ENCODE measurements at places on chromosomes 12 and 14. TPM values are rescaled to one million over a fixed set of nuclear protein-coding genes. Genes with fewer than 3 reads are reported as not detected.
A peak's percentile ranks its signal among the peaks of the same experiment; 100 is the strongest.

GRCh38 chr12:100545092-100545491 lies 28.4 kb upstream of the GAS2L3 start:
- no peak for DNase-seq

- no peak for DNase-seq
Observed at GRCh38 chr14:47961634-47962033, 286.2 kb upstream of the MDGA2 start.

DNA sequence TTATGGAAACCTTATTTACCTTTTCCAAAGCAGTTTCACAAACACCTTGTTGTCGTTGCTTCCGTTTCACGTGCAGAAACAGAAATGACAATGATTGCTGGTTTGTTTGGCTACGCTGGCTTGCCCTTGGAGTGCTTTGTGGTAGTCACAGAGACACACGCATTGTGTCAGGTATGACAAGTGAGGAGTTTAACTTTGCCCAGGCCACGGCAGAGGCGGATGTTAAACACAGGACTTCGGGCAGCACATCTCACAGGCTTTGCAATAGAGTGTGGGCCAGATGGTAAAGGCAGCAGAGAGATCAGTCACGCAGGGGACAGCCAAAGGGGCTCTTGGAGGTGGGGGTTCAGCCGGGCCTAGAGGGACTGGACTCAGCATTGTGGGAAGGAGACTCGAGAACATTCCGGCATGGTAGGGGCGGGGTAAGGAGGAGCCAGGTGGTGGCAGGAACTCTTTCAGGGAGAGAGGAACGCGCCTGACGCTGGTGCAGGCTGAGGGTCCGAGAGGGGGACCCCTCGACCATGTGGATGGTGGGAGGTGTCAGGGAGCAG lies 59.8 kb upstream of the KCNA1 start:
- DNase-seq = no peak

GRCh38 chr14:69013943-69014782 lies 35.1 kb upstream of the ACTN1 start:
- peak; percentile 66 for DNase-seq

DNA sequence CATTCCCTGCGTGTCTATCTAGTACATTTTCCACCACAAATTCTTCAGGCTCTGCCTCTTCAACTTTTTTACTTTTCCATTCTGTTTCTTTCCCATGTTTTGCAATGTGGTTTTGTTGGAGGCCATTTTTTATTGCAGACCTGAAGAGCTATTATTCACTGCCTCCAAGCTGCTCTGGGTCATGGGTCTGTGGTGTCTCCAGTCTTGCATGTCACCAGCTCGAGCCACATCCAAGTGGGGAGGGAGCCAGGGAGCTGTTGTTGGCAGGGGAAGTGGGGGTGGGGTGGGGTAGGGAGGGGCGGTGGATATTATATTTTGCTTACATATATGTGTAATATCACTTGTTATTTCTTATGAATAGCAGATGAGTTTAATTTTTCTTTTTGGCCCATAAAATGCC lies 69.1 kb downstream of the VEZT start:
- no peak for DNase-seq

DNA sequence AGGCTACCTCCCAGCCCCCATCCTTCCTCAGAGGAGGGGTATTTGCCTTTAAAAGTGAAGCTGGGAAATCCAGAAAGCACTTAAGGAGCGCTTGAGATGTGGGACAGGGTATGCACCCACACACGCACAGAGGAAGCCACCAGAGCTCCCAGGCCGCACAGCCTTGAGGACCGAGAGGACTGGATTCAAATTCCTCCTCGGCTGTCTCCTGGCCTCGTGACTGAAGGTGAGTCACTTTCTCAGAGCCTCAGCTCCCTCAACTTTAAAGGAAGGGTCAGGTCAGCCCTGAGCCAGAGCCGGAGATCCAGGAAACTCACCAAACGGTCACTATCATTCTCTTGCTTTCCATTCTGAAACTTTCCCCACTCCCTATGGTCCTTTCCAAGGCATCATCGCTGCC lies 37.6 kb downstream of the BCL11B start:
- no peak for DNase-seq

Gene RDH5
- 21.6 TPM for total RNA-seq

- no peak for DNase-seq
Observed at GRCh38 chr12:119325813-119326212, 8.7 kb upstream of the CCDC60 start.

- DNase-seq = no peak
Observed at GRCh38 chr14:78314484-78314883, 144.3 kb downstream of the NRXN3 start.

- DNase-seq = no peak
Observed at GRCh38 chr14:35847636-35848035, 21.5 kb downstream of the BRMS1L start.

Gene ENDOU
- total RNA-seq = 1.0 TPM

- no peak for DNase-seq
Observed at GRCh38 chr12:89069431-89069830, 282.9 kb downstream of the DUSP6 start.

DNA sequence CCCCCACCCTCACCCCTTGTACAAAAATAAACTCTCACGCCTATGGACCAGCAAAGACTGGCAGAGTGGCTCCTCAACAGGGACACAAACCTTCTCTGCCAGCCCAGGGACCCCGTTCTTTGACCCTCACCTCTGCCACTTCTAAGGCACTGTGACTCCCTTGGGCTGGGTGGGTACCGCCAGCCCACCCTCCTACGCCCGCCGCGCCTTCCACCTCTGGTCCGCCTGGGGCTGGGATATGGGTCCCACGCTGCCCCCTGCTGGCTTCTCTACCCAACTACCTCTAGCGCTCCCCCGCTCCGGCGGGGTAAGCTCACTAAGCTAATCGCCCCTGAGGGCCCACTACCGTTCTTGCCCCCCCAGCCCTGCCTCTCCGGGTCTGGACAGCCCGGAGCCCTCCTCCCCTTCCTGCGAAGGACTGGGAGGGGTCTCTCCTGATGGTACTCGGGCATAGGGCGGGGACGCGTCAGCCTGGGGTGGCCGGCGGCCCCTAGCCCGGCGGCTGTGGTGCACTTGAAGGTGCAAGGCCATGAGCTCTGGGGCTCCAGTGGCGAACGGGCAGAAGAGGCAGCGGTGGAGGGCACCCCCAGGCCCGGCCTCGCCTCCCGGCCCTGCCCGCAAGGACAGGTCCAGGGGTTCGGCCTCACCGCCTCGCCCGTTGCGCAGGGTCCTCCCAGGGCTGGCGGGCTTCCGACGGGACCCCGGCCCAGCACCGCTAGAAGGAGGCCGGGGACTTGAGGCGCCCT lies 8.1 kb downstream of the ZNF219 start:
- DNase-seq = no peak

DNA sequence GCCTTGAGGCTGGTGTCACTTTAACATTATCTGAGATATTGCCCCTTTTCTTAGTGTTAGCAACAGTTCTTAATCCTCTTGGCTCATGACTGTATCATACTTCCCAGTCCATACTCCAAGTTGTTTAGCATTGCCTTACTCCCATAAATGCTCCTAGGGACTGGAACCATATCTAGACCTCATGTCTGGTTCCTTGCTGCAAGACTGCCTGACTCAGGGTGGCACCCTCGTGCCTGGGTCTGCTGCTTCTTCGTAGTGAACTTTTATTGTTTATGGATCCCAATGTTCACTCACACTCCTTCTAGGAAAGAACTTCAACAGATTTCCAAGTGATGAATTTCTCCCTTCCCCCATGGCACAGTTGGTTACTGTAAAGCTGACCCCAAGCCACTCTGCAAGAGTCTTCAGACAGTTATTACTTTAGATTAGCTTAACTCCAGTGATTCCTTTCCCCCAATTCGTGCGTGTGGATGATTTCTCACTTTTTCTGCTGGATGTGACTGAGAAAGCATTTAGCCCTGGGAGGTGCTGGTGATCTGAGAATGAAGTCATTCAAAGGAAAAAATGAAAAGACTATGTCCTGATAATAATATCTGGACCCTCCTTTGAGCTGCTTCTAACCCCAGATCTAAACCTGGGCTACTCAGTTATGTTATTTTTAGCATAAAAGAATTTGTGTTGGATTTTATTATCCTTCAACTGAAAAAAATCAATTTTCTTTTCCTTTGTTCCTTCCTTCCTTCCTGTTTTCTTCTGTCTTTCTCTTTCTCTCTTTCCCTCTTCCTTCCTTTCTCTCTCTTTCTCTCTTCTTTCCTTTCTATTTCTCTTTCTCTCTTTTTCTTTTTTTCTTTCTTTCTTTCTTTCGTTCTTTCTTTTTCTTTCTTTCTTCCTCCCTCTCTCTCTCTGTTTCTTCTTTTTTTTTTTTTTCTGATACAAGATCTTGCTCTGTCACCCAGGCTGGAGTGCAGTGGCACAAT lies 47.5 kb upstream of the PPP1R12A start:
- no peak for DNase-seq

Gene TMCC3
- 8.9 TPM for total RNA-seq

- DNase-seq = no peak
Observed at GRCh38 chr12:104712477-104712876, 245.6 kb downstream of the SLC41A2 start.

GRCh38 chr12:11645391-11645790 lies 4.1 kb upstream of the ETV6 start:
- no peak for DNase-seq

GRCh38 chr14:67641902-67642749 lies 22.4 kb downstream of the ARG2 start:
- DNase-seq = no peak

DNA sequence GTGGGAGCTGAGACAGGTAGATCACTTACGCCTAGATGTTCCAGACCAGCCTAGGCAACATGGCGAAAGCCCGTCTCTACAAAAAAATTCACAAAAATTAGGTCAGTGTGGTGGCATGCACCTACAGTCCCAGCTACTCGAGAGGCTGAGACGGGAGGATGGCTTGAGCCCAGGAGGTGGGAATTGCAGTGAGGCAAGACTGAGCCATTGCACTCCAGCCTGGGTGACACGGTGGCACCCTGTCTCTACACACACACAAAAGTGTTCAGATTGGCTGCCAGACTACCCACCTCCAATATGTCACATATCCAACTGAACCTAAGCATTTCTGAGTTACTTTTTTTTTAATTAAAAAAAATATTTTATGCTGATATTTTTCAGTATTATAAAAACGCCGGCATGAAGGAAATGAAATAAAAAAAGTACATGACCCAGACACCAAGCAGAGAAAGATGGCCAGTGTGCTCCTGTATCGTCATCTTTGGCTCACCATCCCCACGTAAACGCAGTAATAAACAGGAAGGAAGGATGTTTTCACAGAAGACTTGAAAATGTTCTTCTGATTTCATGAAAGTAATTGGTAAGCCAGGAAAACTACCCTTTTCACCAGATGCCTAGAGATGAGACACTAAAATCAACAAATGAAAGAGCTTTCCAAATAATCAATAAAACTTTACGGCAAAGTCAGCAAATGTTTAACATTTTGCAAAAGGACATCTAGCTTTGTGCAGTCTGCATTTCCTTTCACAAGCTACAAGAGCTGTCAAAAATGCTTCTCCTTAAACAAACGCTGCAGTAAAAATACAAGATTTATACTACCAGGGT lies 26.4 kb downstream of the CDC42BPB start:
- DNase-seq = no peak

GRCh38 chr14:101758913-101759593 lies 2.5 kb upstream of the PPP2R5C start:
- no peak for DNase-seq

Gene PLA2G1B
- total RNA-seq = not detected

DNA sequence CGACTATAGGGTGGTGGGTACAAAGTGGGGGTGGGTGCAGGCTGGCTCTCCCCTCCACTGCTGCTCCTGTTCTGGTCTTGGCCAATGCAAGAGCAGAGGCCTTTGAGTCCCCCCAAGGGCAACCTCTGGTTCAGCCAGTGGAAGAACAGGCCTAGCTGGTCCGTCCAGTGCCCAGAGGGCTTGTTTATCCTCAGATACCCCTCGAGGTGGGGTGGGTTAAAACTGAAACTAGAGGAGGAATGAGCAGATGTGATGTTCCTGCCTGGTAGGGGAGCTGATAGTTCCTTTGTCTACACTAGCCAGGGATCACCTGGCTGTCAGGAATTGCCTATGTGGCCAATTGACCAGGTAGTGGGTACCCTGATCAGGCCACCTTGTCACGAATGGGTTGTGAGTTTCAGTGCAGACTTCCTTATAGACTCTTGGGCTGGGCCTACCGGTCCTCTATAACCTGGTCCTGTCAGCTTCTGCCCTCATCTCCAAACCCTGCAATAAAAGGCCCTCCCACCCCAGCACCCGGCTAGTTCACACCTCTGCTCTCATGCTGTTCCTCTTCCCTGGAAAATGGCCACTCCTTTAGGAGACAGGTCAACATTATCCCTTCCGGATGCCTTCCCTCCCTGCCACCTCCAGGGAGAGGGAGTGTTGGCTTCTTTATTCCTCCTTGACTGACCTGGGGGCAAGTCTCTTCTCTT lies 10.7 kb upstream of the HSP90AA1 start:
- peak; percentile 40 for DNase-seq

- no peak for DNase-seq
Observed at GRCh38 chr14:73724696-73725095, 10.5 kb upstream of the PNMA1 start.

GRCh38 chr14:91035855-91036254 lies 24.6 kb downstream of the RPS6KA5 start:
- no peak for DNase-seq

Gene BHLHE41
- 5.6 TPM for total RNA-seq

DNA sequence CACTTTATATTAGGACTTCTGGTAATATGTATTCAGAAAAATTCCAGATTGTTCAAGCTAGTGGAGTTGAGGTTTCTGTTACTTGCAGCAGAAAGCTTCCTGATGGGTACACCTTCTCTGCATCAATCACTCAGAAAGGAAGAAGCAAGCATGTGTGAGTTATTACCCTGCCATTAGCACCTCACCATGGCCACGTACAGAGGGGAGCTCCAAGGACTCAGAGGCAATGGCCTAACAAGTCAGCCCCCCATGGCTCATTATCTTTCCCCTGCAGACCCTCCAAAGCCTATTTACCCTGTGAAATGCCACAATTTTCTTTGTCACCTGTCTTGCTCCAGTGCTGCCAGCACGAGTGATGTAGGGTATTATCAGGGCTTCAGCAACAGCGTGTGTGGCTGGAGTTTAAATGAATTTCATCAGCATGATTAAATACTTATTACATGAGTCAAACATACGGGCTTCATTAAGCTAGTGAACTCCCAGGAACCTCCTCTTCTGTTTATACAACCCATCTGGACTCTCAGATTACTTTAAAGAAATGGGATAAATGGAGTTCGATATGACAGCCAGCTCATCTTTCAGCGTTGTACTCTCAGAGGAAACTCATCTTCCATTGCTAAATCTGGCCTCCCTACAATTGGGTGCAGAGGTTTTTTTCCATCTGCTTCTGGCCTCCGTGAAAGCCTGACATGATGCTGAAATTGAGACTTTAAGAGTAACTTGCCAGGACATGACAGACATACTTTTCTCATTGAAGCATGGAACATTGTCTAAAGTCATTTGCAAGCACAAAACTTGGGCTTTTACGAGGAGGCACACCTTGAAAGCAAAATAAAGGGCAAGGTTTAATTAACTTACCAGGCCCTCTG lies 135.9 kb downstream of the TMEM30B start:
- no peak for DNase-seq

GRCh38 chr14:100603341-100604120 lies 16.3 kb upstream of the BEGAIN start:
- no peak for DNase-seq

- DNase-seq = no peak
Observed at GRCh38 chr12:21676776-21677175, 19.1 kb upstream of the LDHB start.

Measured in breast epithelium (tissue), 4 donors.